ENCODE measurements at places on chromosomes 1 and 21. TPM values are rescaled to one million over a fixed set of nuclear protein-coding genes. Genes with fewer than 3 reads are reported as not detected.

The SMIM1 gene
- polyA plus RNA-seq = 243 TPM

The TMEM200B gene
- 2.8 TPM for polyA plus RNA-seq

The MATN1 gene
- 0.07 TPM for polyA plus RNA-seq

The CLCC1 gene
- polyA plus RNA-seq = 13.1 TPM

The OR6N1 gene
- polyA plus RNA-seq = not detected

The TNNT2 gene
- 16,707 TPM for polyA plus RNA-seq

The PTGER3 gene
- polyA plus RNA-seq = 1.3 TPM

The CFHR1 gene
- 0.09 TPM for polyA plus RNA-seq

The KIF26B gene
- 0.11 TPM for polyA plus RNA-seq

The OLIG2 gene
- polyA plus RNA-seq = not detected

The ATP1A4 gene
- 0.07 TPM for polyA plus RNA-seq

The AMY2B gene
- 20.8 TPM for polyA plus RNA-seq

The AKIRIN1 gene
- 32.2 TPM for polyA plus RNA-seq

The ECE1 gene
- 76.2 TPM for polyA plus RNA-seq

The SYPL2 gene
- 7.9 TPM for polyA plus RNA-seq
